ENCODE measurements at places on chromosomes 4 and X.

GRCh38 chr4:2411786-2412510 is 6.5 kb downstream of the ZFYVE28 start:
- DNase-seq, result no peak

DNA sequence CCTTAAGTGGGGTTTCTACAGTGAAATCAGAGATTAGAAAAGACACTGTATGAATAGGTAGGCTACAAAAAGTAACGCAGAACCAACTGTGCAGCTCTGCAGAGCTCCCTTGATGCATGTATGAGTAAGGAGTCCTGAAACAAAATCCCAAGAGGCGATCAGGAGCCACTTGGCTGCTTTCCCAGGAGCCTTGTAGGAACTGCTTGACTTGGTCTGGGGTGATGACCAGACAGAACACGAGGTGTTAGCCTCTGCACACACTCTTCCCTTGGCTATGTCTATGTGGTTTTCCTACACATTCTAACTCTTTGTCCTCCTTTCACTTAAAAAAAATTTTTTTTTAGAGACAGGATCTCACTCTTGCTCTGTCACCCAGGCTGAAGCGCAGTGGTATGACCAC is 22.8 kb upstream of the AP1S2 start:
- DNase-seq, result no peak

GRCh38 chr4:129046055-129046959 is 47.0 kb downstream of the SCLT1 start:
- no peak for DNase-seq

DNA sequence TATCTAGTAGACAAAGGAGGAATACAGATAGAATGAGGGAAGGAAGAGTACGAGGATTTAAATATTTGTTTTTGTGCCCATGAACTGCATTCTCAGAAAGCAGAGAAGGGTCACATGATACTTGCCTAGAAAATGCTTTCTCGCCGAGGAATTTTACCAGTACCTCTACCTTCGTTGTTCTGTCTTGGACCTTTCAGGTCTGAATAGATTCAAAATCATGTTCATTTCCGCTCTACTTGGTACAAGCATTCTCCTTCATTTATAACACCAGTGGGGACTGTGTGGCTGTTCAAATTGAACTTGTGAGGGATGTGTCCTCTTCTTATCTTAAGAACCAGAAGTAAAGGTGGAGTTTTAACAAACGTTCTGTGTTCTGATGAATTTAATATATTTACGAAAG is 1.9 kb downstream of the USP38 start:
- DNase-seq, result no peak

- DNase-seq, result no peak
Measured at GRCh38 chr4:102223461-102223860, 121.8 kb downstream of the SLC39A8 start.

DNA sequence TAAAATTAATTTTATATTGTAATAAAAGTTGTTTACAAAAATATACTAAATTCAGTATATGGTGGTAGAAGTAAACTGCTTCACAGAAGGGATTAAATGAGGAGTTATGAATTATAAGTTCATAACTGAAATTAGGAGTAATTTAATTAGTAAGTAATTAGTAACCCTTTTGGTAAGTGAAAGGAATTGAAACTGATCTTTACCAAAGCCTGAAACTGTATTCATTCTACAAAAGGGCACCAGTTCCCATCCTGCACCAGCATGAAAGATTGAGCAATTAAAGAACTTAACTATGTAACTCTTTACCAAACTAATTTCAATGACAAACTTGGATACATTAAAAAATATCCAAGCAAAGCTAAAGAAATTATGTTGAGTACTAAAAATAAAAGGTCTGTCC is 8.2 kb downstream of the MED14 start:
- DNase-seq, result no peak

GRCh38 chr4:22091352-22091717 is 142.8 kb upstream of the KCNIP4 start:
- DNase-seq, result no peak

- DNase-seq, result no peak
Measured at GRCh38 chr4:123120473-123120872, 198.1 kb upstream of the NUDT6 start.

GRCh38 chr4:187309456-187309855 is 585.8 kb upstream of the FAT1 start:
- DNase-seq, result no peak

DNA sequence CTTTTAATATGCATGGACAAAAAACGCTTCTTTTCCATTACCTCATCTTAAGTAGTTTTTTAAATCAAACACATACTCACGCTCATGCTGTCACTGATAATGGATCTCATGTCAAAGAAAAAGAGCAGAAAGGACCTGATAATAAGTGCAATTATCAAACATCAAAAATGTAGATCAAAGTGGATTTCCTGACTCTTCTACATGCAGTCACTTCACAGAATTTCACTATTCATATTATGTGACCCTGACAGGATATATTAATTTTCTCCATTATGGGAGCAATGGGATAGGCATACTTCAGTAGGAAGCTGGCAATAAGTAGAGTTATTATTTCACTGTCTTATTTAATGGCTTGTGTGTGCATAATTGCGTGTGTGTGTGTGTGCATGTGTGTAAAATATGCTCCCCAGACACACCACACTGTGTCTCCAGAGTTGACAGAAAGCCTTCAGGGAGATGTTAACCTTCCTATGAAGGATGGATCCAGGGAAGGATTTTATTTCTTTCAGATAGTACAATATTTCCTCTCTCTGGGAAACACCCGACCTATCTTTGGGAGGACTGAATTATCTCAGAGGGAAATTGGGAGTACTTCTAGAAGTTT is 445.2 kb downstream of the SH2D1A start:
- no peak for DNase-seq

DNA sequence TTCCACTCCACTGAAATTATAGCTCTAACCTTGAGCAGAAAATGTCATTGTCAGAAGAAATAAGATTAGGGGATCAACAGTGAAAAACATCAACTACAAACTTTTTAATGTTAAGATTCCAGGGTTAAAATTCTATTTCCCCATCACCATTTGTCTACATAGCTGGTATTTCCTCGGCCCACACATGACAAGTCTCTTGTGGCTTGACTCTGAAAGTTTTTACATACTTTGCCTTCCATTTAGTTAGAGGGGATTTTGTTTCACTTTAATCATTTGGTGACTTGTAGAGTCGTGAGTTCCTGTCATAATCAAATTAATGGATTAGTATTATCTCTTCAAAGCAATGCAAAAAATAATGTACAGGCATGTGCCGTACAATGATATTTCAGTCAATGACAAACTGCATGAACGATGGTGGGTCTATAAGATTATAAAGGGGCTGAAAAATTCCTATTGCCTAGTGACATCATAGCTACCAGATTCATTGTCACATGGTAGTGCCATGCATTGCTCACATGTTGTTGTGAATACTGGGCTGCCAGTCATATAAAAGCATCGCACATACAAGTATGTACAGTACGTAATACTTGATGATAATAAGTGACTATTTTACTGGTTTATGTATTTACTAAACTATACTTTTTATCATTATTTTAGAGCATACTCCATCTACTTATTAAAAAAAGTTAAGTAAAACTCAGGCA is 72.0 kb downstream of the ING2 start:
- no peak for DNase-seq

DNA sequence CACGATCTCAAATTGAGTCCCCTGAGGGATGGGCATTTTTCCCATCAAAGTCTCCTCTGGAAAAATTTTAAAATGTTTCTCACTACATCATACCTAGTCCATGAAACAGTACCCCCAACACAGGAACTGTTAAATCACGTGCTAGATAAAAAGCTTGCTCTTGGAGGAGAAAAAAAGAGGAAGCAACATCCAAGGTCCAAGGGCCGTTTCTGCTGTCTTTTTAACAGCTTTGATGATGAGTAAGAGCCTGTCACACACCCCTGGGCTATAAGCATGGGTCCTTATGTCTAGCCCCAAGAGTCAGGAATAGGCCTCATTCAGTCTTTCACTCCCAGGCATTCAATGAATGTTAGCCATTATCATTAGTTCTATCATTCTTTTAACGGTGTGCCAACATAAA is 128.9 kb downstream of the SH3KBP1 start:
- no peak for DNase-seq

GRCh38 chr4:40721730-40722171 is 28.0 kb upstream of the NSUN7 start:
- no peak for DNase-seq

DNA sequence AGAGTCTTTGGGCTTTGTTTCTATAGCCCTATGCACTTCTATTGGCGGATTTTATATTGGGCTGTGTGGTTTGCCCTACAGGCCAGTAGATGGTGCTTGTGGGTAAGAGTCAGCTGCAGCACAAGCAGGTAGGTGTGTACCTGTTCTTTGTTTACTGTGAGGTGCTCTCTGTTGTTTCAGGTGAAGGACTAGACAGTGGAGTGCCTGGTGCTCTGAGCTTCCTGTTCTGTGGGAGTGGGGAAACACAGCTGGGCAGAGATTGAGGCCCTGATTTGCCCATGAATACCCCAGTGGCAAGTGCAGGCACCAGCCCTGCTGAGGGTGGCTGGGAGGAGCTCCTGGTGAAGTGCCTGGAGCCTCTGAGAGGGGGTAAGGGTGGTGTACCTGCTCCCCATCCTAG is 26.3 kb upstream of the UCP1 start:
- DNase-seq, result no peak

DNA sequence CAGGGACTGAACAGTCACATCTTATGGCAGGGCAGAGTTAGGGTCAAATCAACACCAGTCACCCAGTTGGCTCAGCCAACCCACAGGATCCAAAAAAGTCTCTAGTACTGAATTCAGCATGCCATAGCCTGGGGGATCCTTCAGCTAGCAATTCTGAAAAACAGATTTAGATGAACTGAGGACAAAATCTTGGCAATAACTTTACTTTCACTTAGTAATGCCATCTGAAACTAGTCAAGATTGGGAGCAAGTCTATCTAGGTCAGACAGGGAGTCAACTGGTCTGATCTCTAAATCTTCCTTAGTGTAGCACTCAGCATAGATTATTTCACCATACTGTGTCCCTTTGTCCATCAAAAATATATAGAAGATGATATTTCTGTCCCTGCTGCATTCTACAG is 76.0 kb downstream of the HHIP start:
- DNase-seq, result no peak

DNA sequence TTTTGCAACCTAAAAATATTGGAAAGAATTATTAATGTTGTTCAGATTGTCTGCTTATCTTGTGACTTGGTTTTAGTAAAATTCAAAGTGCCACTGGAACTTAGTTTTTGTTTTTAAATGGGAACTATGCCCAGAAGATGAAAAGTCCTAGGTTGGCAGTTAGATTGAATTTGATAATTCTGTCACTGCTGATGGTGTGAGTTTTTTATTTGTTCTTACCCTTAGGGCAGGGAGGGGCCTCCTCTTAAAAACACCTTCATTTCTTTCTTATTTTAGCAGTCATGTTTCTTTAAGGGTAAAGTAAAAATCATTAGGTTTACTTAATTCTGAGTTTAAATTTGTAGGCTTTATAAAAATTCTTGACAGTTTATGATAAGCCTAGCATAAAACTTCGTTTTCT is 80.6 kb downstream of the AFF1 start:
- no peak for DNase-seq

DNA sequence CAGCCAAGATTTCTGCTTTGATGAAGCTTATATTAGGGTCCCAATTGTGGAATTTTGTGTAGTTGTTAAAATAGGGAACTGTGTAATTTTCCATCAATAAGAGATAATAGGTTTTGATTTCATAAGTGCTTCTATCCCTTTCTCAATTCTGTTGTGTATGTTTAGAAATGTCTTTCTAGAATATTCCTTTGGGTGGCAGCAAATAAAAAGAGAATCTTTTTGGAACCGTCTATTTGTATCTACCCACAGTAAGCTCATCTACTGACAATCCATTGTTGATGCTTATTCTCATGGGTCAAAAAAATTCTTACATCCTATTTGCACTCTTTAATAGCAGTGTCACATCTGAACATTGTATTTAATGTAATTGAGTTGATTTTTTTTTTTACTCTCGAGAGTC is 61.7 kb downstream of the TMA16 start:
- DNase-seq, result no peak

DNA sequence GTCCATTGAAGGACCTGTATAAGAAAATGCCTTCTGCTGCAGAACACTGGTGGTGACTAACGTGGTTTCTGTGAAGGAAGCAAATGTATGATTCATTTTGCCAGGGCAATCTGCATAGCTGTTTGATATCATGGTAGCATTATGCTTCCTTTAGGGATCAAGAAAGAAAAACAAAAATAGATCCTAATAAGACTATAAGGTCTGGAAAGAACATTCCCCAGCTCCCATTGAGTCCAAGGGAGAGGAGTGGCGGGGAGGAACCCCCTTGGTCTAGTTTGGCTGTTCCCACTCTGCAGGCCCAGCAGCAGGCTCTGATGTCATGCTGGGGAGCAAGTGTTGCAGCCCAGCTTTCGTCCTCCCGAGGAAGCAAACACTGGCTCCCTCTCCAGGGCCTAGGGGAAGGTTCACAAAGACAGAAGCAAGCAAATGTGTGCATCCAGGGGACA is 154.5 kb upstream of the GALNT7 start:
- no peak for DNase-seq

DNA sequence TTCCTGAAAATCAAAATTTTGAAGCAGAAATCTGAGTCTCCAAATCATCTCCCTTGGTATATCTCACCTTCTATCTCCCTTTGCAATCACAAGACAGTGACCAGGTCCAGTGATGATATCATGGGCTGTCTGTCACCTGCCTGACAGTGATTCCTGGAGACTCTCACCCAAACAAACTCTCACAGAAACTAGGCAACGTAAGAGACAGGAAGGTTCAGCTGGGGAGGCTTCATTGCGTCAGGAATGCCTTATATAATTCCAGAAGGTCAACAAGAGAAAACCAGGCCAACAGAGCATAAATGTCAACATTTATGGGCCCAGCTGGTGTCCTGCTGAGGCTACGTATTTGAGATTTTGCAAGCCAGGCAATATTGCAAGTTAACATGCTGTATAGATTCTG is 412.7 kb downstream of the KCNIP4 start:
- no peak for DNase-seq

- DNase-seq, result no peak
Measured at GRCh38 chrX:22666441-22666840, 333.3 kb upstream of the DDX53 start.

GRCh38 chrX:70054391-70054790 is 4.7 kb upstream of the AWAT2 start:
- no peak for DNase-seq

GRCh38 chr4:186032259-186032658 is 36.7 kb upstream of the TLR3 start:
- no peak for DNase-seq

All from stimulated activated CD8-positive, alpha-beta memory T cell treated with anti-CD3 and anti-CD28 coated beads, Interleukin-12 subunit alpha, Interleukin-12 subunit beta, amount 100 ng/mL, for 1 hour (primary cell).